Forelimb muscle (tissue), 1 donor: ENCODE measurements at places on chromosomes 2 and 18. TPM values are rescaled to one million over a fixed set of nuclear protein-coding genes. Genes with fewer than 3 reads are reported as not detected.

DNA sequence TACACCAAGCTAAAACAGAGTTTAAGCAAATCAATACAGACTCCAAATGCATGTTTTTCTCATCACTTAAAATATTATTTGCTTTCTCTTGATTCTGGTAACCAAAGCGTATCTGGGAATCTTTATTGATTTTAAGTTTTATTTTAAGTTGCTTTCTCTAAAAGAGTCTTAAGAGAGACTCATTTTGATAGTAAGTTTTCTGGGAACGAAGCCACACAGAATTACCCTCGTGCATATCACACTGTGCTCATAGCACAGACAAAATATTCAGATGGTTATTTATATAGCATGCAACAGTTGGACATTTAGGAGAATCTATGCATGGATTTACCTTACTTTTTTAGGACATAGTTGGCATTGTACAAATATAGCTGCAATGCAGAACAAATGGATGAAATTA, 597.5 kb upstream of the NRXN1 start:
- DNase-seq = peak; percentile 39

DNA sequence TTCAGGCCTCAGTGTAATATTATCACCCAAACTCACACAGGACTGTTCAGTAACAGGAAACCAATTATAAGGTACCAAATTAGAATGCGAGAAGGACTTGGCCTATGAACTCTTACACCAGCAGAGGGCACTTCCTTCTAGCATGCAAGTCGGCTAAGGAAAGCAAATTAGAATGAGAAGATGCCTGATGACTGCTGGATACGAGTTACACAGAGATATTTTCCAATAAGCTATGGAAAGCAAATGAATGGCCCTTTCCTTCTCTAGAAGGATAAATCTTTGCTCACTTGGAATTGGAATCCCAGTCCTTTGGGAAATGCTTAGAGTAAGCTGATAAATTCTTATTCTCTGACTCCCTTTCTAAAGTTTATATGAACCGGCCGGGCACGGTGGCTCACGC, 109.8 kb downstream of the AP1S3 start:
- DNase-seq = no peak

DNA sequence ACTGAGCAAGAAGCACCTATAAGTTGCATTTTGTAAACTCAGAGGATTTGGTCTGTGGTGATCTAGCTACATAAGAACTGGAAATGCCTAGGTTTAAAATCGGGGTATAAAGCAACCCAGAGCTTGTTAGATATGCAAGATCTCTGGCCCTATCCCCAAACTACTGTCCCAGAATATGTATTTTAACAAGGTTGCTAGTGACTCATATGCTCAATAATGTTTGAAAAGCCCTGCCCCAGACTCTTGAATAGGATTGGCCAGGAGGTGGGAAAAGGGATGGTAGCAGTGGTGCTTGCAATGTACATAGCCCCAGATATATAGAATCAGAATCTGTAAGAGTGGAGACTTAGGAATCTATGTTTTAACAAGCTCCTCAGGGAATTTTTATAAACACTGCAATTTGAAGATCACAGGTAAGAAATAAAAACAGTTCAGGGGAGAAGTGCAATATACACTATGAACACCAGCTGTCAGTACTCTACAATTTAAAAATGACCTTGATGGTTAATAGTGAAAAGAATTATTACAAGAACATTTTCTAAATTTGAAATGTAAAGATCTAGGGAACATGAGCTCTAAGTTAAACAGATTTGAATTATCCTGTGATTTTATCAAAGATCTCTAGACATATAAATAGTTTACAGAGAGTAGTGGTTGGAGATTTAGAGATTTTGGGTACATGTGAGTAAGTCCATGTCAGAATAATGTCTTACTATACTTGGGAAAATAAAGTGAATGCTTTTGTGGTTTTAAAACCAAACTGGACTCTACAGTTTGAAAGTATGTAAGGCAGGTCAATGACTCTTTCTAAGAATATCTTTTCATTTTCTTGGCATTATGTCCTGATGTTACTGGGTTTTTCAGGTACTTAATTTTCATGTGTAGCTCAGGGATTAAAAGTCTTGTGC, 7.7 kb upstream of the MMADHC start:
- no peak for DNase-seq

- DNase-seq = no peak
These were observed 44.4 kb upstream of the AGPS start for GRCh38 chr2:177348118-177348654.

- DNase-seq = no peak
These were observed 805 bp downstream of the CIDEA start for GRCh38 chr18:12254820-12255511.

DNA sequence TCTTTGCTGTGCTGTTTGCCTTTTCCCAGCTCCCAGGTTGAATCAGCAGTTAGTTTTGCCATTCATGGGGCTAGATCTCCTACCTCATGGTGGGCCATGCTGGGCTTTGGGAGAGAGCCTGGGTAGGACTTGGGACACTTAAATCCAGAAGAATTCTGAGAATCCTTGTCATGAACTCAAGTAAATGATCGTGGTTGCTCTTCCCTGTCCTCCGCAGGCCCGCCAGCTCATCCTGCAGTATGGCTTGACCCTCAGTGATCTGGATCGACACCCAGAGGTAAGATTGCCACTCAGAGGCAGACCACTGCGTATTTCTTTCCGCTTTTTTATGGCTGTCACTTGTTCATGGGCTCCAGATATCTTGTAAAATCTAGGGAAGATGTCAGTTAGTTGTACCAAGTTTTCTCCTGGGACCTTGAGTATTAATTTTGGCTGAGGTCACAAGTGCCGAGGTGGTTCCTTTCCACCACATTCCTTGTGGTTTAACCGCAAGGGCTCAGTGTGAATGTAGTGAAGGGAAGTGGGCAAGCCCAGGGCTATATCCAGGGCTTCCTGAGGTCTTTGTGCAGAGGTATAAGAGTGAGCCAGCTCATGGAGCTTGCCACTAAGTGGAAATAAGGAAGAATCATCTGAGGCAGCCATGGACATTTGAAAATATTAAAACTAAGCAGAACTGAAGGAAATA, 37.7 kb downstream of the RPIA start:
- no peak for DNase-seq

- DNase-seq = no peak
These were observed 9.2 kb downstream of the PTPRN start for GRCh38 chr2:219300022-219300421.

GRCh38 chr2:175005733-175006264, 618 bp upstream of the CHN1 start:
- DNase-seq = no peak

DNA sequence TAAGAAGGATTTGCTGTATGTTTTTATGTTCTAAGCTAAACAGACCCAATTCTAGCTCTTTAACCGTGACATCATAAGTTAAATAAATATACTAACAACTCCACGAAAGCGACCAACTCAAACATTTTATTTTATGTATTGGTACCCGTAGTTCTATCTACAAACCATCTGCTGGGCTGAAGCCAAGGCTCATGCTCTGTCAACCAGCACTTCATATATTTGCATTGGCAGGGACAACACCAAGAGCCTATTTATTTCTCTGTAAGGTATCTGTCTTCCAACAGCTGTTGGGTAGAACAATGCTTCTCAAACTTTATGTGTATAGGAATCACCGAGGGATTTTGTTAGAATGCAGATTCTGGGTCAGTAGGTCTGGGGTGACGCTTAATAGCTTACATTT, 64.5 kb downstream of the PID1 start:
- DNase-seq = no peak

DNA sequence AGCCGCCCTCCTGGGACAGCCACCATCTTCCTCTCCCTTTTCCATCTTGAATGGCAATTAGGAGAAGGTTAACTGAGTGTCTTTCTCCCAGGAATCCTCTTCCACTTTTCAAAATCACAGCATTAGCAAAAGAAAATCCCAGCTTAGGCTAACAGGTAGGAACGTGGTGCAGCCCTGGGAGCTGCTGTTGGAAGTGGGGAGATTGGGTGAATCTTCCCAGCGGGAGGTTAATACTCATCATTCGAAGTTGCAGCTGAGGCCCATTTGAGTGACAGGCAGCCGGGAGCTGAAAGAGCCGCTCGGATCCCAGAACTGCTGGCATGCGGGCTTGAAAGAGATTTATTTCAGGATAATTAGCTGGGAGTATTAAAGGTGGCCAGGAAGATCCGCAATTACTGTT, 306.0 kb downstream of the BCL11A start:
- no peak for DNase-seq

- no peak for DNase-seq
These were observed 75.6 kb downstream of the LDAH start for GRCh38 chr2:20747317-20747716.

DNA sequence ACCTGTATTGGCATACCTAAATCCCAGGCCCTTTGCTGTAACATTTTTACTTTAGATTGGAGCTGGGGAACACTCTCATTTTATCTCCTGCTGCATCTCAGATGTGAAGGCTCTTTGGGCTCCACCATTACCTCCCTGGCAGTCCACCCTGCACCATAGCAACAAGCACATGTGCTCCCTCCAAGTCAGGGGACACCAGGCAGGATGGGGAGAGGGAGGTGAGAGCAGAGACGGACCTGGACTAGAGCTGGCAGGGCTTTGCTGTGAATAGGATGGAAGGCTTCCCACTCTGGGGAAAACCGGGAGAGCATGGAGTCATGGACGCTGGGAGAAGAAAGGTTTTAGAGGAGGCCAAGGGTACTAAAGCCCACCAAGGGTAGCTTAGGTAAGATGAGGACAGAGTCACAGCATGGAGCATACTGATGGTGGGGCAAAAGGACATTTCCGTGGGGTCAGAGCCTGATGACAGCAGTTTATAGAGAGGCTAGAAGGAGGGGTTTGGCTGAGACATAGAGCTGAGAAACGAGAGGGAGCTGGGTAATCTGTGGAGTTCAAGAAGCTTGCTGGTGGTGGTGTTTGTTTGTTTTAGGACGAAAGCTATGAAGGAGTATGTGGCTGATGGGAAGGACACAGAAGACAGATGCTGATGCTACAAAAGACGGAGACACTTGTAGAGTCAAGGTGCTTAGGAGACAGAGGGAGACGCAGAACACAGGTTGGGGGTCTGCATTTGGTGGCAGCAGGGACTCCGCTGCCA, 134.8 kb downstream of the COL6A3 start:
- no peak for DNase-seq

GRCh38 chr2:138536302-138536701, 34.7 kb downstream of the SPOPL start:
- DNase-seq = no peak

- no peak for DNase-seq
These were observed 964 bp downstream of the ZBTB7C start for GRCh38 chr18:48408111-48408726.

GRCh38 chr2:223868005-223868404, 30.6 kb upstream of the AP1S3 start:
- no peak for DNase-seq

DNA sequence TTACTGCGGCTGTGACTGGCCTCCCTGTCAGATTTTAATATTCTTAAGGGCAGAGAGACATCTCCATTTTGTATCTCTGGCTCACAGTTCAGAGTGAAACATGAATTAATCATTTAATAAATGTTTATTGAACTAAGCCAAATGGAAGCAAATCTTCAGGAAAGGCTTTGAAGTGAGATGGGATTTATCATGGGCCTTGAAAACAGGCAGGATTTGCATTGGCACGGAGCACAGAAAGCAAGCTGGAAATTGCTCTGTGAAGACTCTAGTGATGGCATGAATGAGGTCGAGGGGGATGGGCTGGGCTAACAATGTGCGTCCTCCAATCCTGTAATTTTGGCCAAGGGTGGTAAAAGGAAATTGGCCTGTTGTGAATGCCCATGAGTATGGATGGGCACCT, 369.8 kb upstream of the SOX11 start:
- no peak for DNase-seq

DNA sequence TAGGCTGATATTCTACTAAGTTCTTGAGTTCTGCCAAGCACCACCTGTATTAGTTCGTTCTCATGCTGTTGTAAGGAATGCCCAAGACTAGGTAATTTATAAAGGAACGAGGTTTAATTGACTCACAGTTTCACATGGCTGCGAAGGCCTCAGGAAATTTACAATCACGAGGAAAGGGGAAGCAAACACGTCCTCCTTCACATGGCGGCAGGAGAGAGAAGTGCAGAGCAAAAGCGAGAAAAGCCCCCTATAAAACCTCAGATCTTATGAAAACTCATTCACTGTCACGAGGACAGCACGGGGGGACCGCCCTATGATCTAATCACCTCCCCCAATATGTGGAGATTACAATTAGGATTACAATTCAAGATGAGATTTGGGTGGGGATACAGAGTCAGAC, 47.7 kb upstream of the YWHAQ start:
- no peak for DNase-seq

- no peak for DNase-seq
These were observed 181.5 kb downstream of the TCF4 start for GRCh38 chr18:55406451-55406991.

GRCh38 chr2:78993518-78994148, 31.9 kb upstream of the REG3G start:
- no peak for DNase-seq

DNA sequence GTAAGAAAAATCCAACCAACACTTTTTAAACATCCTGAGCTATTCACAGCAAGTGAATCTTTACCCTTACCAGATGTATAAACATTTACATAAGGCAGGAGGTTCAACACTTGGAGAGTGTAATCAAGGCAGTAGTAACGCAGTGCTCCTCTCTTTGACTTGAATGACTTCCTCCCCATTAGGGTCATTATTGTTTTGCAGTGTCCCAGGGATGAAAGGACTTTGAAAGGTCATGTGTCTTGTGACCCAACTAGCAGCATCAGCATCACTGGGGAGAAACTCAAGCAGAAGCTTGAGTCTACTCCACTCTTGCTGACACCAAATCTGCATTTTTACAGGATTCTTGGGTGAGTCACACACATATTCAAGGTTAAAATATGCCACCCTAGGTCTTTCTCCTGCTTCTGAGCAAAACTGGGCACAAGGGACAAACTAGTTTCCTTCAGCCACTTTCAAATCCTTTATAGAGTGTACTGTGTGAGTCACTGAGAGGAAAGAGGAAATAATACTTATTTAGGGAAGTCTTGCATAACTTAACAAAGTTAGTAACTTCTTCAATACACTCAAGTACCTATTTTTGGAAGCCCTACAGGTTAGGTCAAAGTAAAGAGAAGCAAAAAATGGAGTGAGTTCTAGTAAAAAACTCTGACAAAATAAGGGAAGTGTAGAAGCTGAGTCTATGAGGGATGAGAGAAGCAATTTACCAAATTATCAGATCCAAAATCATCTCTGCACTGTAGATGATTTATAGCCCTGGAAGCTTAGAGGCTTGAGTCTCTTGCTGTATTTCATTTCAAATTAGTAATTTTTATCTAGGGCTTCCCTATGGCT, 51.0 kb upstream of the EML4 start:
- no peak for DNase-seq

ANKRD30BL gene
- not detected for polyA plus RNA-seq

HAT1 gene
- polyA plus RNA-seq = 35.9 TPM

MAP3K19 gene
- polyA plus RNA-seq = not detected

KHK gene
- 1.9 TPM for polyA plus RNA-seq

SOX11 gene
- 26.1 TPM for polyA plus RNA-seq

PARD6G gene
- polyA plus RNA-seq = 5.2 TPM
